ENCODE measurements at places on chromosomes 16 and 17.

DNA sequence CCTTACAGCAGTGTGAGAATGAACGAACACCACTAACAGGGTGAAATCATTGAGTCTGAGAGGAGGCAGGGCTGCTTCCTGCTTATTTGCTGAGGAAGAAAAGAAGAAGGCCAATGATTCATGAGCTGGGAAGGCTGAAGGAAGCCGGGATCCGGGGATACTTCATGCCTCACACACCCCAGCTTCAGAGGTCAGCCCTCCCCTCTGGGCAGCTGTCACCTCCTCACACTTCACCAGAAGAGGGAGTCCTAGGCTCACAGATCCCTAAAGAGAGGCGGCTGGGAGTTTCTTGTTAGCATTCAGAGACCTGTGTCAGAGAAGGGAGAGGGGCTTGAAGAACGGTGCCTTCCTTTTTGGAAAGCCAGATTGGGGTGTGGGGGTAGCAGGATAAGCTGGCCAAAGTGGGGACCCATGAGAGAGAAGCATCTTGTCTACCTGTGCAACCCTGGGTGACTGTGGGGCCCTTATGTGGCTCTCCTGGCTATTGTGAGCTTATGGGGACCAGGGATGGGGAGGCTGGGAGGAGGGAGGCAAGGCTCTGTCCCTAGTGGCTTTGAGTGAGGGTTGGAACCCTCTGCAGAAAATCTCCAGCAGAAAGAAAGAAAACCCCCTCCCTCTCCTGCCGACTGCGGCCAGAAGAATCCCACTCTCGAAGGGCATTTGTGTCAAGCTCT, 94.6 kb downstream of the RGS9 start:
- DNase-seq, result peak; percentile 34

GRCh38 chr17:36144981-36145729, 31.3 kb downstream of the TBC1D3B start:
- no peak for DNase-seq

DNA sequence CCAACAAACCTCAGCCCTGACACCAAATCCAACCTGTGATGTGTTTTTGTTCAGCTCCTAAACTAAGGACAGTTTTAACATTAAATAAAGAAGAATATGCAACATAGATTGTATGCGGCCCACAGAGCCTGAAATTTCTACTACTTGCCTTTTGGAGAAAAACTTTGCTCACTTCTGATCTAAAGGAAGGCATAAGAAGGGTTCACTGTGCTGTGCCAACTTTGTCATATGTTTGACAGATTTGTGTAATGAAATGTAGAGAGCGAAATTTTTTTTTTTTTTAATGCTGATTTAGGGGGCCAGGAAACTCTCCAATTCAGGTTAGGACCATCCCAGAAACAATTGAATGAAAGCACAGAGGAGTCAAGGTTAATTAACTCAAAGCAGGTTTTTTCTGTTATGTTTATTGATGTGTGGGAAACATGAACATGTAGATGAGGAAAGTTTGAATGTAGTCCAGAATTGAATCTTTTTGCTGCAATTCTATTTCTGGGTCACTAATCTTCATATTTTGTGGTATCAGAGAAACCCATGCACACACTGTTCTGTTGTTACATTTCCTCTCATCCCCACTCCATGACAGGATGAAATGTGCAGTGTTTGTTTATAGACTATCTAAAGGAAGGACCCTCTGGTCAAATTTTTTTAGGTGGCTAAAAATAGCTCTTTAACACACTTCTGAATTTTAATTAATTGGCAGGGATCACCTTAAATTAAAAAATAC, 71.5 kb downstream of the TAOK1 start:
- no peak for DNase-seq

GRCh38 chr17:58084317-58084981, 1.2 kb downstream of the DYNLL2 start:
- DNase-seq, result peak; percentile 22

GRCh38 chr17:57939797-57940196, 15.4 kb downstream of the CUEDC1 start:
- no peak for DNase-seq

GRCh38 chr17:76350463-76350862, 3.3 kb downstream of the PRPSAP1 start:
- no peak for DNase-seq

- no peak for DNase-seq
Observed at GRCh38 chr16:64375391-64375980, 746.4 kb downstream of the CDH11 start.

DNA sequence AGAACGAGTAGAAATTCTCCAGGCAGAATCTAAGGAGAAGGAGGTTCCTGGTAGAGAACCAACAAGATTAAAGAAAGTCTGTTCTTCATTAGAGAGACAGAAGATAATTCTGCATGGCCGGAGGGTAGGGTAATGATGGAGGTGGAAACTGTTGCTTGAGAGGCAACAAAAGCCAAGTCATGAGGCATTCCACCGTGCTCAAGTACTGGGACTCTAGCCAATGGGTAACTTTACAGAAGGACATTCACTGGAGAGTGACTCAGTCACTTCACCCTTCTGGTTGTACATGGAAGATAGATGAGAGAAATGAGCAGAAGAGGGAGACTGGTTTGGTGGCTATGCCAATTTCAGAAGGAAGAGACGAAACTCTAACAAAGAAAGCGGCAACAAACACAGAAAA, 53.6 kb upstream of the ANKFN1 start:
- DNase-seq, result no peak

- no peak for DNase-seq
Observed at GRCh38 chr16:79463841-79464240, 136.7 kb downstream of the MAF start.

- no peak for DNase-seq
Observed at GRCh38 chr16:1637526-1637925, 25.4 kb downstream of the CRAMP1 start.

GRCh38 chr16:4580250-4580649, 24.1 kb downstream of the C16orf96 start:
- DNase-seq, result no peak

DNA sequence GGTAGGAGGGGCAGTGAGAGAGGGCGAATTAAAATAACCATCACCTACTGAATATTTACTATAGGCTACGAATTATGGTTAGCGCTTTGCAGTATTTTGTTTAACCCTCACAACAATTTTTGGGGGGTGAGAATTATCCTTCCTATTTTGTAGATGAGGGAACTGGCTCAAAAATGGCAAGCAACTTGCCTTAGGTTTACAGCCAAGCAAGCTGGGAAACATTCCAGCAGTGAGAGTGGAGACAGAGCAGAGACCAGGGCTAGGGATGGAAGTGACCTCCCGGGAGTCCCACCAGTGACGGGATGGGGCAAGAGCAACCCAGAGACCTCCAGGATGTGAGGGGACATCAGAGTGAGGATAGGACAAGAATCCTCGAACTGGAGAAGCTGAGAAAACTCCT, 352 bp upstream of the VMO1 start:
- no peak for DNase-seq

GRCh38 chr16:645852-646678, 3.1 kb upstream of the WDR90 start:
- no peak for DNase-seq

GRCh38 chr17:69067274-69068047, 6.7 kb upstream of the ABCA9 start:
- DNase-seq, result no peak

DNA sequence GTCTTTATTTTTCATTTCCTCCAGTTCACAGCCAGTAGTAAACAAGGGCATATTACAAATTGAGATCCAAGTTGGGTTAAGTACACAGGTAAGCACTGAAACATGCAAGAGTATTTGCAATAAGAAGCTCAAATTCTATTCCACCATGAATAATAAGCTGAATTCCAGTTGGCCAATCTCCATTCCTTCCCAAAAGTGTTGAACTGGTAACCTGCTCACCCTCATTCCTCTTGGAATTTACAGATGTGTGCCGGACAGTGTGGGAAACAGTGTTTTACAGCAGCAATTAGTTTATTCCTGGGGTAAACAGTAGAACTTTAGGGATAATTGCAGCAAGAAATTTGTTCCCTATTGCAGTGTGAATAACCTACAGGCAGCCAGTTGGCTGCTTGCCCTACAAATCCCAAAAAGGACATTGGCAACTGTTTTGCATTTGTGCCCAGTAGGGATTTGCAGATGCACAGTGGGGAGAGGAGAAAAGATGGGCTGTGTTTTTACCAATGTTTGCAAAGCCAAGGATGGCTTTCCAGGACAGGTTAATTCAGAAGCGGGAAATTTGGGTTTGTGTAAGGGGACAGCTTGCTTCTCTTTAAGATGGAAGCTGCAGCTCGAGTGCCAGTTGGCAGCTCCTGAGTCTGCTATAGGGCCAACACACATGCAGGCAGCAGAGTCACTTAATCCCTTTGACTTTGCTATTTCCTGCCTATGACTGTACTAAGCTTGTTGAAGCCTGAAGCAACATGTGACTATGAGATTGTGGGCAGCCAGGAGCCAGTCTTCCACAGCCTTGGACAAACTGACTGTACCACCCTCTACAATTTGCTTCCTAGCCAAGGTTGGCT, 318.9 kb downstream of the MAP2K6 start:
- no peak for DNase-seq

DNA sequence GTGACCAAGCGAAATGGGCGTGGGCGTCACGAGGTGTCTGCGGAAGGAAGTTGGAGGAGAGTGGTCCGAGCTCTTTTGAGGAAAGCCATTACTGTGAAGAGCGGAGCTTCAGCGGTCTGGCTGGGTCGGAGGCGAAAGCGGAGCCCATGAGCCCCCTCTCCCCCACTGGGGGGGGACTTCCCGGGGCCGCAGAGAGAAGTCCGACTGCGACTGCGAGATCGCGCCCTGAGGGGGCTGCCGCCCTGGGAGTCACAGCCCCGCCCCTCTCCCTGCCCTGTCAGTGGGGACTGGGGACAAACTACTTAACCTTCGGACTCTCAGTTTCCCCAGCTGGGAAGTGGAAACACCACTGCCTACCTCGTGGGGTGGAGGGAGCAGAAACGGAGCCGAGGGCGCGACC, 20.0 kb upstream of the ARL4D start:
- no peak for DNase-seq

GRCh38 chr17:66200685-66201092, 8.8 kb upstream of the CEP112 start:
- no peak for DNase-seq

DNA sequence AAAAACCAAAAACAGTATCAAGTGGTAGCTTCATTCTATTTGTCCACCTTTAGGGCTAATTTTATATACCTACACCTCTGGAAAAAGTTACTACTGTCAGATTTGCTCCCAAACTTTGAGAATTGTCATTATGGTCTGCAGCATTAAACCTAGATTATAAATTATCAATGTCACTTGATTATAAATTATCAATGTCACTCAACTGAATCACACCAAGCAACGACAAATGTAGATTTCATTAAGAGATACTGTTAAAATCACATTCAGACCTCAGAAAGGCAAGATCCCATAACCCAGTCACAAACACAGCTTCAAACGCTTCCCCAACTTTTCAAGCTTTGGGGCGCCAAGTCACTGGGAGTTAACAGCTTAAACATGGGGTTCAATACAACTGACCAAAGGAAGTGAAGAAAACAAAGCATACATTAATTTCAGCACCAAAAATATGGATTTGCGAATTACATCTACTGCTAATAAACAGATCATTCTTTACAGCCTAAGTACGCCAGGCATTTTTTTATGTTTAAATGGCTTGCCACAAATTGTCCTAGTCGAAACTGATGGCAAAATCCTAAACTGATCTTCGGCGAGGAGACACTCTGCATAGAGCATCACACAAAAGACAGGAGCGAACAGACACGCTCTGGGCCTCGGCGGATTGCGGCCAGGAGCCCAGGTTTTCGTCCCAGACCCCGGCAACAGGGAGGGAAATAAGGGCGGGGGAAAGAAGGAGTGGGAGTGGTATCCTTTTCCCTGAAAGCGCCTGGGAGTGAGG, 981 bp downstream of the GLG1 start:
- no peak for DNase-seq

DNA sequence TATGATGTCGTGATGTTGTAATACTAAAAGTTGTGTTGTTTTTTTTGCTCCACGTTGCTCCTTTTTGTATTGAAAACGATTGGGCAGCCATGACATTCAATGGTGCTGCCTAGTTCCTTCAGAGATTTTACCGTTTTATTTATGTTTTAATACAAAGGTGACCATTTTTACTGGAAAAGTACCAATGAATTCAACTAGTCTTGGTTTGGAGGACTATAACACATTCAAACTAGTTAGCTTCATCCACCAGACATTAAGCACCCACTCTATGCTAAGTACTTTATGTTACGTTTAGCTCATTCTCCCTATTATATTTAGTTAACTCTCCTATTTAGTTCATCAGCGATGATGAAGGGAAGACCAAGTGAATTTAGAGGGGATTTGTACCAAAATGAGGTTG, 116.6 kb upstream of the TBX2 start:
- no peak for DNase-seq

- DNase-seq, result no peak
Observed at GRCh38 chr16:9867176-9867575, 315.1 kb downstream of the GRIN2A start.

DNA sequence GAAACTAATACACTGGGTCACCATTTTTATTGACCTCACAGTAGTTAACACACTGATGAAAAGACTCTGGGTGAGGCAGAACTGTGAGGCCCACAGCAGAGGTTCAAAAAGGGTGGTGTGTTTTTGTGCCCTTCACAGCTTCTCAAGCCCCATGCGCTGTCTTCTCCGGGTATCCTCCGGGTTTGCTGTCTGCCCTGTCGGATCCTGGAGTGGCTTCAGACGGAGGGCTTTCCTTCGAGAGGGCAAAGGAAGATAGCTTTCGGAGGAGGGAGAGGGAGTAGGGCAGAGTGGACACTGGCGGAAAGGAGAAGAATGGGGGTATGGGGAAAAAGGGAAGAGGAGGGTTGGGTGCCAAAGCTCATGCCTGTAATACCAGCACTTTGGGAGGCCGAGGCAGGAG, 80.8 kb downstream of the CYLD start:
- DNase-seq, result no peak

GRCh38 chr17:50146927-50147665, 3.4 kb downstream of the PPP1R9B start:
- DNase-seq, result no peak
